ENCODE measurements at places on chromosomes 1 and 21.

- peak; percentile 37 for DNase-seq
Measured at GRCh38 chr1:182602935-182603645, 1.1 kb downstream of the RGS16 start.

- no peak for DNase-seq
Measured at GRCh38 chr1:43074244-43074643, 97.8 kb downstream of the EBNA1BP2 start.

- peak; percentile 95 for DNase-seq
Measured at GRCh38 chr21:45294509-45295291, 7.0 kb upstream of the POFUT2 start.

GRCh38 chr1:7042322-7043190 lies 257.3 kb downstream of the CAMTA1 start:
- DNase-seq, result peak; percentile 36

DNA sequence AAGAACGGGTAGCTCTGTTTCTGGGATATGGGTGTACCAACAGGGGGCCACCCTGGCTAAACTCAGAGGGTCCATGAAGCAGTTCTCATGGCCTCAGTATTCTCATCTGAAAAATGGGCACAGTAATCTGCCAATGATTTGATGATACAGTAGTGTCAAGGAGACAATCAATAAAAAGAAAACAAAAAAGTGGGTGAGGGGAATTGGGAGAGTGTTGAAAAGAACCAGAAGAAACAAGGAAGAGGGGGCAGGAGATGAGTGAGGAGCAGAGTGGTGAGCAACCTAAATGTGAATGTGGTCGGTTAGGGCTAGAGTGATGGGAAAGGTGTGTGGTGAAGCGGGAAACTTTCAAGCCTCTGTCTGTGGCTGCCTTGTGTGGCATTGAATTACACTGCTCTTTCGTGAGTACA lies 2.0 kb downstream of the SLAMF7 start:
- DNase-seq, result no peak

- no peak for DNase-seq
Measured at GRCh38 chr1:233005156-233005555, 54.7 kb downstream of the NTPCR start.

- DNase-seq, result peak; percentile 33
Measured at GRCh38 chr1:160070243-160071163, 543 bp upstream of the KCNJ10 start.

DNA sequence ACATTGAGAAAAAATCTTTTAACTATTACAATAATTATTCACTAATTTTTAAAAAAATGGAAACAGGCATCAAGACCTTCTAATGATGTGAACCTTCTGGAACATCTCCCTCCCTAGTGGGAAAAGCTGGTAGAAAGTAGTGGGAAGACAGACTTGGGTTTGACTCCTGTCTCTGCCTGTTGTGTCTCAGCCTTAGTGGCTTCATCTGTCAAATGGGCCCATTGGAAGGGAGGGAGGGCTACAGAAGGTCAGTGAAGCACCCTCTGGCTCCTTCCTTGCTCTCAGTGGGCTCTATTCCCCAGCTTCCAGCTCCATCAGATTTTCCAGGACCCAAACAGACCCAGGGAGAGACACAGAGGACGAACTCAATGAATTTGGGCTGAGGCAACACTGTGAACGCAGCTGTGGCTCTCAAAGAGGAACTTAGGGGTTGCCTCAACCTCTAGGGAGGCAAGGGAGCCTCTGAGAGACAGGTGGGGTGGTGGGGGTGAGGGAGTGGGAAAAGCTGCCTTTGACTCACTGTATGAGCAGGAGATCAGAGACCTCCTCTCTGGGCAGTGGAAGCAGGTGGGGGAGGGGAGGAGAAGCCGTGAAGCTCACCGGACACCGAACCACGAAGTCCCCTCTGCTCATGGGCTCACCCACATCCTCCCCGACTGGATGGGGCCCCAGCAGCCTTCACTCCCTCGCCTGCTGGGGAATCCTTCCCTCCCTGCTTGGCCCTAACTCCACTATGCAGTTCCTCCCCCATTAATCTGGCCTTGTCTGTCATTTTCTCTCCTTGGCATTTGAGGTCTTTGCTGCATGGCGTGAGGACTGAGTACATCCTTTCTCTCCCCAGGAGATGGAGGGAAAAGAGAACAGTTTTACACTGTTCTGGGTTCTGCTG lies 4.5 kb downstream of the CNR2 start:
- no peak for DNase-seq

GRCh38 chr1:194644528-194644927 lies 1458.1 kb upstream of the B3GALT2 start:
- no peak for DNase-seq

DNA sequence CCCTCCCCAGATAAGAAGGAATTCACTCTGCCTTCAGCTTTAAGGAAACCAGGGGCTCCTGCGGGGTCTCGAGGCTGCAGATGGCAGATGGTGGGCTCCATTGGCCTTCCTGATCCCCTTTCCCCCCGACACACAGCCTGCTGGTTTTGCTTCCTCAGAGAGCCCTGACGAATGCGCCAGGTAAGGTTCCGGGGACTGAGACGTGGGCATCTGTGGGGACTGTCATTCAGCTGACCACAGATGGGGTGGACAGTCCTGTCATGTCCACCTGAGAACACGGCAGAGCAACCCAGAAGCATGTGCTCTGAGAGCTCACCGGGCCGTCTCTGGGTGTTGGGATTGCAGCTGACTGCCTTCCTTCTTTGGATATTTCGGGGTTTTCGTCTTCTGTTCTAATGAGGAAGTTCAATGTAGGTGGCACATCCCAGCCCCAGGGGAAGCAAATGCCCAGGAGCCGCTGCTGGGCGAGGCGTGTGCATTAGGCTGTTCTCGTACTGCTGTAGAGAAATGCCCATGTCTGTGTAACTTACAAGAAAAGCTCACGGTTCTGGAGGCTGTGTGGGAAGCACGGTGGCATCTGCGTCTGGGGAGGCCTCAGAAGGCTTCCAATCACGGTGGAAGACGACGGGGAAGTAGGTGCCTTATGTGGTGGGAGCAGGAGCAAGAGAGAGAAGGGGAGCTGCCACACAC lies 22.6 kb upstream of the TTC34 start:
- DNase-seq, result no peak

DNA sequence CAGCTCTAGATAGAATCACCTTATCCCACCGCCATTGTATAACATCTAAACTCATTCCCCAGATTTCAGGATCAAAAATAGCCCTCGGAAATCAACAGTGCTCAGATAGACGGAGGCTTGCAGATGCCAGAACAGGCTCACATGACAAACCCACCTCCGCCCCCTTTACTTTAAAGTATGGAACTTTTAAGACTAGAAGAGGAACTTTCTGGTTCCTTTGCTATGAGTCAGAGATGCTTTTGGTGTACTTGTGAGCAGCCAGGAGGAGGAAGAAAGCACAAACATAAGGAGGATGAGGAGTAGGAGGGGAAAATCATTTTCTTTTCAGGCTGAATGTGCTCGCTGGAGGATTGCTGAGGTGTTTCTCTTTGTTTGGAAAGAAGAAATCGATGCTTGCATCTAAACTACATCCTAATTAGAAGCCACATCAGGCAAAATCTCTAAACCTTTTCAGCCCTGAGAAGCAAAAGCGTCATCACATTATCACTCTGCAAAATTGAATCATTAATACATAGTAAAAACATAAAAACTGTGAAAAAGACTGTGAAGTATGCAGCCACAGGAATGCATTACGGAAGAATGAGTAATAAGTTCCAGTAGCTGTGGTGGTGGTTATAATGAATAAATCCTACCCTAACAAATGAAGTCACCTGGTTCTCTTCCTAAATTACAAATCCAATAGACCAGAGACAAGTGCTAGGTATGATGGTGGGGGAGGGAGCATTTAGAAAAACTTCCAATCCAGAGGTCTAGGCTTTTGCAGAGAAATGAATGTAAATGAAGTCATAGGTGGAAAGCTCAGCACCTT lies 251.3 kb downstream of the KCNH1 start:
- DNase-seq, result peak; percentile 72

- DNase-seq, result no peak
Measured at GRCh38 chr1:52239708-52240001, 97.8 kb downstream of the ZFYVE9 start.

DNA sequence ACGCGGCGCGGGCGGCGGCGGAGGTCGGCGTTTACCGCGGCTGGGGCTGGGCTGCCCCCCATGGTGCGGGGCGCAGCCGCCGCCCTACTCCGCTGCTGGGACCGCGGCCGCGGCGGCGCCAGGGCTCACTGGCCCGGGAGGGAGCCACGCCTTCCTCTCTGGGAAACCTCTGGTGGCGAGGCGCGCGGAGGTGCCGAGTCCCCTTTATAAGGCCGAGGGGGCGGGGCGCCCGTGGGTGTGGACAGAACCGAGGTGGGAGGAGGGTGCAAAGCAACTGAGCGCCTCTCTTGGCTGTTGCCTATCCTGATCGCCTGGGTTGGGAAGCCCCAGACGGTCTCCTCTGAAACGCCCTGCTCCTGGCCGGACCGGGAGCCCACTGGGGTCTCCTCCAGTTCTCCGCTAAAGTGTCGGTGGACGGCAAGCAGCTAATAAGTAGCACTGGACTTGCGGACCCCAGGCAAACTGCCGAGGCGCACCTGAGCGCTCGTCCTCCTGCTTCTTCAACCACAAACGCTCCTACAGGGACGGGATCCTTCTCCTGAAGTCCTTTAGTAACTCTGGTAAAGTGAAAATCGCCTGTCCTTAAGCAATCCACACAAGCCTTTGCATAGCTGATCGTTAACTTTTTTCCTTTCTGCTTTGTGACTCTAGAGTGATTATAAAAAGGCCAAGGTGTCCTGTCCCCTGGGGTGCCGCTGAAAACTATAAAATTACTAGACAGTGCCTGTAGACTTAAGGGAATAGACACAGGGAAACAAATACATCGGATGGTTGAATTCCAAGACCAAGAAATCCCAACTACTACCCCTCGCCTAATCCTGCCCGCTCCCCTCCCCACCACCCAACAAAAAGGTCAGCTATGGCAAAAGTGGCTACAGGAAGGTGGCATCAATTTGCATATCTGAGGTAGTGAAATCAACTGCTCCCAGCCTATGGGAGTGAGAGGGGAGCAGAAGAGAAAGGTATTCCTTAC lies at the start of gene PTGER3:
Gene PTGER3, minus strand, starts transcription at position 182 of the 973 bp plus-strand sequence. CDS start 239 bp downstream, outside the sequence.
- DNase-seq, result peak; percentile 36

GRCh38 chr1:36913016-36913415 lies 121.3 kb downstream of the GRIK3 start:
- DNase-seq, result no peak

GRCh38 chr1:162391790-162392563 lies 10.4 kb downstream of the C1orf226 start:
- DNase-seq, result peak; percentile 51

DNA sequence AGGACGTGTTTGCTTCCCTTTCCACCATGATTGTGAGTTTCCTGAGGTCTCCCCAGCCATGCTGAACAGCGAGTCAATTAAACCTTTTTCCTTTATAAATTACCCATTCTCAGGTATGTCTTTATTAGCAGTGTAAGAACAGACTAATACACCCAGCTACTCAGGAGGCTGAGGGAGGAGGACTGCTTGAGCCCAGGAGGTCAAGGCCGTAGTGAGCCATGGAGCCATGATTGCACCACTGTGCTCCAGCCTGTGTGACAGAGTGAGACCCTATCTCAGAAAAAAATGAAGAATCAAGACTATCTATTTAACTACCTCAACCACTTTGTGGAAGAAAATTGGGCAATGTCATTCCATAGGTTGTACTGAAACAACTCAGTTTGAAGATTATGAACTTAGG lies 54.6 kb upstream of the SEC16B start:
- DNase-seq, result no peak

DNA sequence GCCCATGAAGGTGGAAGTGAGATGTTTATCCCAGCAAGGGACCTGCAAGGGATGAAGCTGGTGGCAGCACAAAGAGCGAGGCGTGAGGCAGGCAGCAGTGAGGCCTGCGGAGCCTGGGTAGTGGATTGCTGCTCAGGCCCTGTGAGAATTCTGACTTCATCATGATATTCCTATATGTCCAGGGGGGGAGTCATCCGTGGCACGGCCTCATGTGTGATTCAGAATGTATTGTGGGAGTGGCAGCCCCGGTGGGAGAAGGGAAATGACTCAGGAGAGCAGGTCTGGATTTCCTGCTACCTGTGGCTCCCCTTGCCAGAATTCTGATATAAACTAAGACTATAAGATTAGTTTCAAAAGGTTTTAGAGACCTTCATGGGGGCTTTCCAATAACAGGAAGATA lies 240.9 kb downstream of the CAMTA1 start:
- DNase-seq, result no peak

- no peak for DNase-seq
Measured at GRCh38 chr1:247421074-247421473, 5.1 kb downstream of the NLRP3 start.

GRCh38 chr1:109846162-109846561 lies 64.5 kb upstream of the CSF1 start:
- no peak for DNase-seq

GRCh38 chr1:185517808-185518419 lies 200.9 kb upstream of the IVNS1ABP start:
- no peak for DNase-seq

GRCh38 chr1:221509575-221510355 lies 232.1 kb downstream of the DUSP10 start:
- DNase-seq, result no peak

GRCh38 chr21:35573472-35574374 lies 486.6 kb downstream of the SETD4 start:
- DNase-seq, result peak; percentile 55

DNA sequence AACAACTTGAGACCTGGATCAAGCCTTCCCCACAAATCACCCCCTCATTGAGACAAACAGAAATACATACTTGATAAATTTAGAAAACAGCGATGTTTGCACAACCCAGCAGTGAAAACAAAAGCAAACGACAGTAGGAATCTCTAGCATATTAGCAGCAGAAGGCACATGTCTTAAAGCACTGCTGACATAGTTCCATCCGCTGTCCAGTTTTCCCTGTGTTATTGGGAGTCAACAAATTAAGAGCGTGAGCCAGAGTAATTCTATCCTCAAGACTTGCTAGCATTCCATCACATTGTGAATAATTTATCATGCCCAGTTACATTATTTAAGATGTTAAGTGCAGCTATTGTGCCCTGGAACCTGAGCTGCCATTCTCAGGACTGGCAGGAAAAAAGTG lies 55.3 kb downstream of the IGSF5 start:
- DNase-seq, result no peak

DNA sequence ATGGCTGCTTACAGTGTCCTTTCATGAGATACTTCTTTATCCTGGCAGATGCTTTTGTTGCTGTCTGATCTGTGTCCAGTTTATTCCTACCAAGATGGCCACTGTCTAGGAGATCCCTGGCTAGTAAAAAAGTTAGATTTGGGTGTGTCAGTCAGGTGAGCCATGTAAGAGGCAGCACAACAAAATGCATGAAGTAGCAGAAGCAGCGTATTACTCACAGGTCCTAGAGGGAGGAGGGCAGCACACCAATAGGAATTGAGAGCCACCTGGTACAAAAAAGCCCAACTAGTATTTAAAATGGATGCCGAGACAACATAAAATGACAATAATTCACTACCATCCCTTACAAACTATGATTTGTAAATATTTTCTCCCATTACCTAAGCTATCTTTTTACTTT lies 22.8 kb upstream of the ZNF697 start:
- DNase-seq, result no peak

GRCh38 chr1:235632506-235633401 lies 16.8 kb downstream of the GNG4 start:
- DNase-seq, result peak; percentile 79

- no peak for DNase-seq
Measured at GRCh38 chr1:168691541-168691940, 37.5 kb downstream of the DPT start.

GRCh38 chr1:26541816-26542711 lies 12.5 kb downstream of the RPS6KA1 start:
- DNase-seq, result peak; percentile 73
